GM10248 (cell line): ENCODE measurements at places on chromosomes 7 and 10.

DNA sequence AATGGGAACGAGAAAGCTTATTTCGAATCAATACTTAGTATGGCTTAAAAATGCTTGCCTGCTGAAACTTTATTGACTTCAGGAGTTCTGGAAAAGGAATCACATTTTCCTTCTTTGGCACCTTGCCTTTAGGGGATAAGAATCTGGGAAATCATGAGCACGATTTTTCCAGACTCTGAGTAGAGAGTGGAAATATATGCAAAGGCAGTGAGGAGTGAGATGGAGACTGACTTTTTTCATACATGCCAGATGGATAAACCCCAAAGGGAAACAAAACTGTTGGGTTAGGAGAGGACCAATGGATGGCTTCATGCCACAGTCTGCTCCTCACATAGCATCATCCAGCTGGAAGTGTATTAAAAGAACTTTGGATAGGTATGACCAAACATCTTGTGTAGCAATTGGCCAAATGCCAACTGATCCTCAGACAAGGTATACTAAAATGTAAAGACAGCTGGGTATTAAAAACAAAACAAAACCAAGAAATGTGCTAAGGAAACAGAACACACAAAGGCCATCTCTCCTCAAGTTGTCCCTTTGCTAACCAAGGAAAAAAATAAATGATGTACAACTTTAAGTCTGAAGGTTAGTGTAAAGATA, 1.7 kb downstream of the COL28A1 start:
- DNase-seq: no peak

DNA sequence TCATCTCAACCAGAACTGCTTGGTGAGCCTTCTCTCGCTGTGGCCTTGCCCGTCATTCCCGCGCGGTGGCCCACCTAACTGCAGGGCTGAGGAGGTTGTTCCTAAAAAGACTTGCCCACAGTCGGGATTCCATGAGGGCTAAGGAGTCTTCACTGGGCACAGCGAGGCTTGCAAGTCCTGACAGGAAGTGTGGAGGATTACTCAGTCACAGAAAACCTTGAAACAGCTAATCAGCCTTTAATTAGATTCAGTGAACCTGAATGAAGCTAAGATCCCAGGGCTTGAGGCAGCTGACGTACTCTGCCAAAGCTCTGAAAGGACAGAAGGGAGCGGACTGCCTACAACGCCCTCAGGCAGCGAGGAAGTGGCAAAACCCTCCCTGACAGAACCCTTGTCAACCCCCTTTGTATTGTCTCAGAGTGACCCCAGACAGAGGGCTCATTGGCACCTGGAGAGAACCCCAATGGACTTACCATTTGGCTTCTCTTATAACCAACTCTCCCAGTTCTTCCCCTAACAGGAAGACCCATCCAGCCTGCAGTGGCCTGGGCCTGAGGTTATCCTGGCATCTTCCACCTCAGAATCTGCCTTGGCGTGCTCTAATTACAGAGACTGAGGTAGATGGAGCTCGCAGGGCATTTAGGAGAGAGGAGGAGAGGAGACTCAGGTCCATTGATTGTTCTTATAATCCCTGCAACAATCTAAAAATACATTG, 2.5 kb upstream of the LAMB4 start:
- no peak for DNase-seq

GRCh38 chr10:8539056-8539455, 484.6 kb downstream of the GATA3 start:
- no peak for DNase-seq

- DNase-seq: no peak
Observed at GRCh38 chr7:84188786-84189405, 5.7 kb downstream of the SEMA3A start.

DNA sequence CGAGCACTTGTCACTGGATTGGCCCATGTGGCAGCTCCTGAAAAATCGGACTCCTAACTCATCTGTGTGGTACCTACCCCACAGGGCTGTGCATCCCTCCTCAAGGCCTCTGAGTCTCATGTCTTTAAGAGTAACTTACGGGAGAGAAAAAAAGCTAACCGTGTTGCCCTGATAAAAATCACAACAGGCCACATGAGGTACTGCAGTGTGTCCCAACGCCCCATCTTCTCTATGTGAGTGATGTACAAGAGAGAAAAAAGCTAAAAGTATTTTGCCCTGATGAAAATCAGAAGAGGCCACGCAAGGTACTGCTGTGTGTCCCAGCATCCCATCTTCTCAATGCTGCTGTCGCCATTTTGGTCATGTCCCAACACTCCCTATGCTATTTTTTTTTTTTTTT, 41.2 kb upstream of the ADRB1 start:
- DNase-seq: no peak

- no peak for DNase-seq
Observed at GRCh38 chr7:155715111-155715805, 70.8 kb downstream of the RBM33 start.

DNA sequence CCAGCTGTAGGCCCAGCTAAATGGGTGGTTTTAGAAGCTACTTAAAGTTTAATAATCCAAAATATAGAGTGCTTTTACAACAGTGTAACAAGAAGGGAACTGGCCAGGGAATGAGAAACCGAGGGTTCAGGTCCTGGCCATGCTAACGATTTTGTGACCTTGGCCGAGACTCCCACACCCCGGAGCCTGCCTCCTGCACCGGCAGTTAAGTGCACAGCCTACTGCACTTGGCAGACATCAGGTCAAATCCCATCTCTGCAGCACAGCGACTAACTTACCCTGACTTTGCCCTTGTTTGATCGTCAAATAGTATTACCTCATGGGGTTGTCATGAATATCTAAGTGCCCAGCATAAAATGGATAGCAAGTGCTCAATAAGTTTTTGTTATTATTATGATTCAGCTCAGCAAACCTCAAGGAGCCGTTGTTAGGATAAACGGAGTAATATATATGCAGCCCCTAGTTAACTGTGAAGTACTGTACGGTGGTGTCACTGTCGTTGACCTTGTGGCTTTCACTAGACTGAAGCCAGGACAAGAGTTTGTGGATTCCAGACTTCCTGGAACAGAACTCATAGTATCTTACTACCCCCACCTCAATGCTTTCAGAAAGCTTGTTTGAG, 35.5 kb downstream of the LYZL1 start:
- DNase-seq: no peak
